Cardiac muscle cell (in vitro differentiated cells and primary cell): ENCODE measurements at places on chromosomes 2 and 18.
A peak's percentile ranks its signal among the peaks of the same experiment; 100 is the strongest.

DNA sequence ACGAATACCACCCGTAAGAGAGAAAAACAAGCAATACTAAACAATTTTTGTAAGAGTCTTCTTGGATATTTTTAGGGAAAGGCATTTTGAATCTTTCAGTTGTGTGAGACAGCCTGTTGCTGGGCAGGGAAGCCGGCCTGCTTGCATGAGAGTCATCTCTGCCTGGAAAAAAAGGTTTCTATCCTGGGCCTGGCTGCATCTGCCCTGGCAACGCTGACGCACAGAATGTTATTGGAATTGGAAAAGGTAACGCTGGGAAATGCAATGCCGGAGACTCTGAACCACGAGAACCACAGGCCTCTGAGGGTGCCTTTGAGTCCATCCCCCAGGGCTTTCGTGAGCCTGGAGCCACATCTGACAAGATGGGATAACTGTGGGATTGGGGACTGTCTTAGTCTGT is 17.9 kb upstream of the NPAS2 start:
- DNase-seq, result no peak

GRCh38 chr2:112074506-112074905 is 19.4 kb downstream of the TMEM87B start:
- DNase-seq, result no peak

- DNase-seq, result no peak
These were observed 36.9 kb downstream of the MBP start for GRCh38 chr18:77095391-77096371.

DNA sequence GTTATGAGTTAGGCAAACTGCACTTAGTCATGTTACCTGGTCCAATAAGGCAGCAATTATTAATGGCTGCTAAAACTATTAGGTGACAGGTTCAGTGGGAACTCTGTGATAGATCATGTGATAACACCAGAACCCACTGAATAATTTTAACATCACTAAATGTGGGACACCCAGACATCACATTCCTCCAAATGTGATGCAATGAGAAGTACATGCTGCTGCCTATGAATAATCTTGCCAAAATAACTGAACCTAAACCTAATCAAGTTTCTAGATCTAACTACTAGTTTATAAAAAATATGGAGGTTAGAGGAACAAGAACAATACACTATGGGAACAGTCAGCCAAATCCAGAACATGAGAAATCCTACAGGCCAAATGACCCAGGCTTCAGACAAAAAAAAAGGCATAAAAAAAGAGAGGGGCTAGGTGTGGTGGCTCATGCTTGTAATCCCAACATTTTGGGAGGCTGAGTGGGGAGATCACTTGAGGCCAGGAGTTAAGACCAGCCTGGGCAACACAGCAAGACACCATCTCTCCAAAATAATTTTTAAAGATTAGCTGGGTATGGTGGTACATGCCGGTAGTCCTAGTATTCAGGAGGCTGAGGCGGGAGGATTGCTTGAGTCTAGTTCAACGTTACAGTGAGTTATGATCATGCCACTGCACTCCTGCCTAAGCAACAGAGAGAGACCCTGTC is 7.0 kb upstream of the ACTR2 start:
- DNase-seq, result no peak

GRCh38 chr2:223901854-223902253 is 43.3 kb downstream of the WDFY1 start:
- no peak for DNase-seq

DNA sequence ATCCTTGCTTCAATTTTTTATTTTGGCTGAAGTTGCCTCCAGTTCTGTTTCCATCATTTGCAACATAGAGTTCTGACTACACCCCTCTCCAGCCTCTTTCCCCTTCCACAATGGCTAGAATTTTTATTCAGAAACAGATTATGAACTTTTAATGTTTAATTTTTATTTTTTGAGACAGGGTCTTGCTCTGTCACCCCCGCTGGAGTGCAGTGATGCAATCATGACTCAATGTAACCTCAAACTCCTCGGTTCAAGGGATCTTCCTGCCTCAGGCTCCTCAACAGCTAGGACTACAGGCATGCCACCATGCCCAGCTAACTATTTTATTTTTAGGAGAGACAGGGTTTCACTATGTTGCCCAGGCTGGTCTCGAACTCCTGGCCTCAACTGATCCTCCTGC is 2.8 kb downstream of the NTSR2 start:
- no peak for DNase-seq

- no peak for DNase-seq
These were observed 373.3 kb downstream of the PTPRM start for GRCh38 chr18:7940379-7940778.

DNA sequence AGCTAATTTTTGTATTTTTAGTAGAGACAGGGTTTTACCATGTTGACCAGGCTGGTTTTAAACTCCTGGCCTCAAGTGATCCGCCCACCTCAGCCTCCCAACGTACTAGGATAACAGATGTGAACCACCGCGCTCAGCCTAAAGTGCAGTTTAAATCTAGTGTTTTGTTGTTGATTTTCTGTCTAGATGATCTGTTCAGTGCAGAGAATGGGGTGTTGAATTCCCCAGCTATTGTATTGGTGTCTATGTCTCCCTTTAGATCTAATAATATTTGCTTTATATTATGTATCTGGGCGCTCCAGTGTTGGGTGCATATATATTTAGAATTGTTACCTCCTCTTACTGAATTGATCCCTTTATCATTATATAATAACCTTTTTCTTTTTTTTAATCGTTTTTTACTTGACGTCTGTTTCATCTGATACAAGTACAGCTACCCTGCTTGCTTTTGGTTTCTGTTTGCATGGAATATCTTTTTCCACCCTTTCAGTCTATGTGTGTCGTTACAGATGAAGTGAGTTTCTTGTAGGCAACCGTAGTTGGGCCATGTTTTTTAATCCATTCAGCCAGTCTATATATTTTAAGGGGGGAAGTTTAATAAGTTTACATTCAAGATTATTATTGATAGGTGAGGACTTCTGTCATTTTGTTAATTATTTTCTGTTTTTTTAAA is 34.3 kb downstream of the GALM start:
- DNase-seq, result no peak

DNA sequence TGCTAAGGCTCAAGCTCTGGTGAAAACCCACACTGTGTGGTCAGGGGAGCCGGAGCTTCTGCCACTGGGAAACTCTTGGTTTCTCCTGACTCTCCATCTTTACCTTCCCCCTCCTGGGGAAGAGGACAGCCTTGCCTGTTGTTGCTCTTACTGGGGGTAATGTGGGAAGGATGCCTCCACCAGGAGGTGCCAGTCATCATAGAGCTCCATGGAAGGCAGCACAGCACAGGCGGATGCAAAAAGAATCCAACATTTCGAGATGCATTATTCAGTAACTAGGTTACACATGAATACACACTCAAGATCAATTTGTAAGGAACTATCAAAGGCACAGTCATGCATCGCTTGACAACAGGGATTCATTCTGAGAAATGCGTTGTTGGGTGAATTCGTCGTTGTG is 322.6 kb downstream of the AFF3 start:
- no peak for DNase-seq

GRCh38 chr18:59669872-59670657 is 27.2 kb downstream of the CCBE1 start:
- DNase-seq, result peak; percentile 52

- no peak for DNase-seq
These were observed 12.0 kb upstream of the CHRNA1 start for GRCh38 chr2:174776223-174776622.

DNA sequence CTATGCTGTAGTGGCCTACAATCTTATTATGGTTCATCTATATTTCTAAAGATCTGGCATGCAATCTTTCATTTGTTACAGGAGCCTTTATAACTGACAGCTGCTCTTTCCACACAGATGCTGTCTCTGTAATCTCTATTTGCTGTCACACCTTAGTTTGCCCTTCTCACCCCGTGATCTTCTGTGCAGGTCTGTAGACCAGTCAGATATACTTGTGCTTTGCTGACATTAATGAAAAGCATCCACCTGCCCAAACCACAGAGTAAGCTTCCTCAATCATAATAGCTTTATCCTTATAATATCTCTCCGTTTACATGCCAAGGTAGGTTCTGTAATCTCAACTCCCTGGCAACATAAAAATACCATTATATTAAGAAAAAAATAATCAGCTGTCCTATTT is 122.4 kb downstream of the GRB14 start:
- DNase-seq, result no peak

- no peak for DNase-seq
These were observed 105.6 kb downstream of the MYO1B start for GRCh38 chr2:191350826-191351225.

GRCh38 chr2:174870787-174871186 is 106.5 kb upstream of the CHRNA1 start:
- no peak for DNase-seq

DNA sequence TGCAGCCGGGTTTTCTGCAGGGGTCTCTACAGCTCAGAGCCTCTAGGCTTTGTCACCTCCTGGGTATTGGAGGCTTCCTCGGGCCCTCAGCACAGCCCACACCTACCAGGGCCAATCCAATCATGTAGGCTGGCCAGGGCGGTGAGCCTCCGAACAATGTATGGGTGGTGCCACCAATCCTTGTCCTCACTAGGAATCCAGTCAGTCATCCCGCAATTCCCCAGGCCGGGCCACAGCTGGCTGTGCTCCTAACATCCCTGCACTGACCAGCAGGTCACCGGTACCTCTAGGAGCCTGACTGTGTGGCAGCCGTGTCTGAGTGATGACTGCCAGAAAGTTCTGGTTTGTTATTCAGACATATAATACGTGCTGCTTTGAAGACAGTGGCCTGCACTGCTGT is 129.4 kb downstream of the SH3RF3 start:
- DNase-seq, result no peak

DNA sequence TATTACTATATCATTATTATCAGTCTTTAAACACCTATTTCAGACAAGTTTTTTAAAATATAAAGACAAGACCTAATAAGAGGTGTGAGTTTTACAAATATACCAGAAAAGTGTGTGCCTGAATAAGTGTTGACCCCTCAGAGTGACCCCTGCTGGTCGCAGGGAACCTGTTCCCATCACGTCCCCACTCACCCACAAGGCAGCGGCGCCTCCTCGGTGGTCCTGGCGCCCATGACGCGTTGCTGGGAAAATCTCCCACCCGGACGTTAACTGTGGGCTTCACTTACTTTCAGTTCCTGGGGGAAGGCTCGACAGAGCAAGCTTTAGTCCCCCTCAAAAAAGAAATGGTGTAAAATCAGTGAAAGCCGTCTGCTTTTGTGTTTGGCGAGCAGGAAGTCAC is 93.5 kb downstream of the TMEM18 start:
- DNase-seq, result no peak

DNA sequence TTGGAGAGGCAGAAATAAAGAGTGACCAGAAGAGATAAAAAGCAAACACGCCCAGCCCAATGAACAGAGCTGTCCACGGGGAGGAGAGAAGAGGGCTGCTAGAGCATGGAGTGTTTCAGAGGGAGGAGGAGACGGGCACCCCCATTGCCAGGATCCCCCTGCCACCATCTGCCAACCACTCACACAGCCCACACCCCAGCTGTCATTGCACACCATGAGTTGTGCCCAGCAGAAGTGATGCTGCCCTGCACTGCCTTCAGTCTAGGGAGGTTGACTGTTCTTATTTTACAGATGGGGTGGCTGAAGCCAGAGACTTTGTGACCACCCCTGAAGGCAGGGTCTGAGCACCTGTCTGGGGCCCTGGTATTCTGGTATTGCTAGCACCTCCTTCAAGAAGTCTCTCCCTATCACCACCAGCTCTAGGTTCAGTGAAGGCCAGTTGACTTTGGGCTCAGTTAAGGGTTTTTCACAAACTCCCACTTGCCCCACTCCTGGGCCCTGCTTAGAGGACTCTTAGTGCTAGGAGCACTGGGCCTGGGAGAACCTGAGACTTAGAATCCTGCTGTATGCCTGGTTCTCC is 2.4 kb downstream of the FABP1 start:
- no peak for DNase-seq

DNA sequence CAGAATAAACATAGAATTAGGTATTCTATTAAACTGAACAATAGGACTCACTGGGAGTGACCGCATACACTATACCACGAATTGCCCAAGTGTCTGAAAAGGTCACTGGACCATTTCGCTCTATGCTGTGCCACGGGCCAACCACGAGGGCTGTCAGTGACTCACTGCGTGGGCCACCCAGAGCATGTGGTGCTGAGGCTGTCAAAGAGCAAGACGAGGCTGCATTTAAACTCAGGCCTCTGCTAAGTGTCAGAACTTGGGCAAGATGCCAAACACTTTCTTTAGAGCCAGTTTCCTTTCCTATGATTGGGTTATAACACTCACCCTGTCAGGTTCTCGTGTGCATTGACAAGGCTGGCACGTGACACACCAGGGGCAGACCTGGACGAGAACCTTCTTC is 97.5 kb downstream of the SH3YL1 start:
- DNase-seq, result peak; percentile 63

DNA sequence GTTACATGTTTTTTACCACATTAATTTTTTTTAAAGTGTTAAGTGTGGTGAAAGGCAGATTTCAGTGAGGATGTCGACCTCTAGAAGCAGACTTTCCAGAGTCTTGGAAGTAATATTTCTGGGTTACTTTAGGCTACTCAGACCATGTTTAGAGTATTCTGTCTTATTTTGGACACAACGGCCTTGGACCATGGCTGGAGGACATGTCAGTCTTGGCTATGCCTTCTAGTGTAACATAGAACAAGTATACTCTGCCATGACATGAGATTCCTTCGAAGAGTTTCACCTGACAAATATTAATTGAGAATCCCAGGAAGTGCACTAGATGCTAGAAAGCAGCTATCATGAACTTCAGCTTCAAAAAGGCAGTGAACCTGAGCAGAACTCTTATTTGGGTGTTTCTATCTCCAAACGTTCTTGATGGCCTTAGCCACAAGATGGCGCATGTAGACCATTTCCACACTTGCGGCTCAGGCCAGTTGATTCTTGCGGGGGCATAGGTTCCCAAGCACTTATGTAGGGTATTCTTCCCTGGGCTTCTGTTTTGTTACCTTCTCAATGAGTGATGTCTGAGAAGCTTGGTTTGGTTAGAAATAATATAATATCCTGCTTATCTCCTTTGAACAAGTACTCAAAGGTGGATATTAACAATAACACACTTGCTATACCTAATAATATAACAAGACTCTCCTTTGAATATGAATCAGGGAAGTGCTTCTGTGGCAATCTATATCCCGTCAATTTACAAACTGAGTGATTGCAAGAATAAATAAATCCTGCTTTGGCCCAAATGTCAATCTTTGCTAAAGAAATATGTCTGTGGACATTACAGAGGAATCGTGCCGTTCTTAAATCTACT is 62.0 kb downstream of the CACNB4 start:
- DNase-seq, result peak; percentile 79

- DNase-seq, result no peak
These were observed 268.8 kb downstream of the ARHGAP15 start for GRCh38 chr2:143397884-143398614.

- no peak for DNase-seq
These were observed 2.0 kb downstream of the EIF2AK2 start for GRCh38 chr2:37154785-37155184.
